ENCODE measurements at places on chromosomes 5 and 9. TPM values are rescaled to one million over a fixed set of nuclear protein-coding genes. Genes with fewer than 3 reads are reported as not detected.

GRCh38 chr5:57695706-57696388, 213.2 kb upstream of the ACTBL2 start:
- DNase-seq: no peak

DNA sequence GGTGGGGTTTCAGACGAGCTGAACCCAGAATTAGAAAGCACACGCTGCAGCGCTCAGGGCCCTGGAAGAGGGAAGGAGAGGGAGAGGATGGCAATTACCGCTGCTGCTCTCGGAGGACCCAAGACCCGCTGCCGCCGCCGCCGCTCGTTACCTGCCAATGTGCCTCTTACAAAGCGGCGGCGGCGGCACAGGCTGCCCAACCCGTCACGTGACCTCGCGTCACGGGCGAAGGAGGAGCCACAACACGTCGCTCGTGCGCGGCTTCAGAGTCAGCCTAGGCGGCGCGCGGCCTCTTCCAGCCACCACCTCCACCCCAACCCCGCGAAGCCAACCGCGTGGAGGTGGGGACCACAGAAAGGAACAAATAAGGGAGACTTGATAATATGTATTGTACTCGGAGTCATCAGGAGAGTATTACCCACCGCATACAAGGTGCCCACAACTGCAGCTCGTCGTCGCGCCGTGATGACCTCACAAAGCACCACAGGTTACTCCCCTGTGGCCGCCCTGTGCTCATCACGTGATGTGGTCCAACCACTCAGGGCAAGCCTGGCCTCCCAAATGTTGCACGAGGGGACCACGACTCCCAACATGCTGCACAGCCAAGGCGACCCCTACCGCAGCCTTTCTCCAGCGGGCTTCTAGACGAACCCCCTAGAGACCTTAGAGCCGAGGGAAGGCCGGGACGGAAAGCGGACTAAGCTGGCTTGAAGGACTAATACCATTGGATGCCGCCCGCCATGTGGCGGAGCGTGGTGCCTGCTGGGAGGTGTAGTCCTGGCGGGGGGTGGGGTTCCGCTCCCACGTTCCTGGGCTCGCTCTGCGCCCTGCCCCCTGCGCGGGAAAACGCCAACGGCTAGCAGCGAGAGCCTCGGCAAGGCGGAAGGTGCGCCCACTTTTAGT, at the start of gene UBAP2:
Gene UBAP2 (minus strand): TSS at position 161 of the 903 bp plus-strand sequence. CDS start 31,739 bp downstream, outside the sequence.
- DNase-seq: peak; percentile 98

GRCh38 chr9:12643686-12644085, 49.5 kb upstream of the TYRP1 start:
- DNase-seq: no peak

The NPR3 gene
- total RNA-seq: 4.3 TPM

- no peak for DNase-seq
Observed at GRCh38 chr5:151058891-151059489, 21.8 kb downstream of the TNIP1 start.

The ACOT12 gene
- total RNA-seq: 1.0 TPM

DNA sequence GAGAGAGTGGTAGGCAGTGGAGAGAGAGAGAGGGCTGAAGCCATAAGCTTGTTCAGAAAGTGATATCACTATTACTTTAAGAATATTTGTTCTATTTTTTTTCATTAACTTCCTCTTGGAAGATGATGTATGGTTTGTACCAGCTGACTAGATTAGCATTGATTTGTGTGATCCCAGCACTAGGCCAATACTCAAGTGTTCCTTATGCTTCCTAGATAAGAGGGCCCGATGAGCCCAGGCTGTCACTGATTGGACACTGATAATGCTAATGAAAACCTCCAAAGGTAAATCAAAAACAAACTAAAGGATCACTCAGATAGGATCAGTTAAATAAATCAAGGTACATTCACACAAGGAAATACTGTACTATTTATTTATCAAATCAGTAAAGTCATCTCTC, 52.7 kb upstream of the OTULINL start:
- peak; percentile 42 for DNase-seq

The PJA2 gene
- 94.8 TPM for total RNA-seq

The IL13 gene
- 2.3 TPM for total RNA-seq

DNA sequence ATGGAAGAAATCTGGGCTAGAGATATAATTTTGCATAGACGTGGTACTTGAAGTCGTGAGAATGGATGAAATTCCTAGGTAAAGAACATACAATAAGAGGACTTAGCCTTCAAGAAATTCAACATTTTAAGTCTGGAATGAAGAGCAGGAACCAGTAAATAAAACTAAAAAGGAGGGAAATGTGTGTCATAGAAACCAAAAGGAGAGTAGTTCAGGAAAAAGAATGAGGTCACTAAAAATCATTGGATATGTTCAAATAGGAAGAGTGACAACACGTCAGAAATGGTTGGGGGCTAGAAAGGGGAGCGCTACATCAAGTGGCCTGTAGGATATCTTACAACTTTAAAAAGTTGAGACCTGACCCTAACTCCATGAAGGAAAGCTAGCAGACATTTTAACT, 44.0 kb downstream of the PFDN1 start:
- no peak for DNase-seq

GRCh38 chr9:132957805-132958204, 13.4 kb upstream of the TSC1 start:
- no peak for DNase-seq

DNA sequence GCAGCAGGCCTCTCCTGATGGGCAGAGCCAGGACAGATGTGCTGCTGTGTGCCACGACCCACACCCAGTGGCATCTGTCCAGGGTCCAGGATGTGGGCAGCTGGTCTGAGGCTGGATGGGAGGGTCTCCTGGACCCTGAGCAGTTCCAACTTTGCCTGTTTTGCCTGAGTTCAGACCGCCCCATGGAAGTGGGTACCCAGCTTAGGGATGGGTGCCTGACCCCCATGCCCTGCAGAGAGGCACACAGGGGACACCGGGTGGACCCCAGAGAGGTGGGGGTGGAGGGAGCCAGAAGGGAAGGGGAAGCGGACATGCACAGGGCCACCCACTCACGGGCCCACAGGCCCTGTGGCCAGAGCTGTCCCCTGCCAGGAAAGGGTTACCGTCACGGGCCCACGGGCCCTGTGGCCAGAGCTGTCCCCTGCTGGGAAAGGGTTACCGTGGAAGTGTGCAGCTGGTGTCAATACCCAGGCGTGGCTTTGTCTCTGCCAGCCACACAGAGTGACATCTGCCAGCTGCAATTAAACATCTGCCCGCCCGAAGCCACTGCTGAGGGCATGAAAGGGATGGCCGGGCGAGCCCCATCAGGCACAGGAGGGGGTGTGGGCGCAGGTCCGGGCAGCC, 50.0 kb downstream of the NACC2 start:
- no peak for DNase-seq

- DNase-seq: no peak
Observed at GRCh38 chr9:19233344-19233743, 2.9 kb downstream of the DENND4C start.

The TAS2R1 gene
- total RNA-seq: not detected

GRCh38 chr5:103514371-103514770, 48.2 kb downstream of the NUDT12 start:
- DNase-seq: no peak

Data from prostate gland (tissue), 2 donors.